ENCODE measurements at places on chromosomes 7 and 10. TPM values are rescaled to one million over a fixed set of nuclear protein-coding genes. Genes with fewer than 3 reads are reported as not detected.

PDGFA gene
- total RNA-seq, result 10.7 TPM

OPALIN gene
- total RNA-seq, result not detected

PLPP4 gene
- 0.26 TPM for total RNA-seq

GRCh38 chr7:3494947-3495346 lies 193.9 kb downstream of the SDK1 start:
- no peaks in the 10 kb centered on the region for H3K36me3 ChIP-seq
- H3K4me1 ChIP-seq, result no peaks in the 10 kb centered on the region
- no peak for DNase-seq
- no peaks in the 10 kb centered on the region for H3K27me3 ChIP-seq
- H3K27ac ChIP-seq, result no peak overlapping the region
- no peak overlapping the region for H3K4me3 ChIP-seq

- H3K27ac ChIP-seq, result no peak overlapping the region
- no peak overlapping the region for H3K4me3 ChIP-seq
- H3K36me3 ChIP-seq, result peaks cover 4% of the 10 kb centered on the region
- H3K27me3 ChIP-seq, result no peaks in the 10 kb centered on the region
Measured at GRCh38 chr10:72238392-72239175, 22.5 kb upstream of the ASCC1 start.

- peaks cover 10% of the 10 kb centered on the region for H3K4me1 ChIP-seq
- H3K36me3 ChIP-seq, result no peaks in the 10 kb centered on the region
- H3K27ac ChIP-seq, result no peak overlapping the region
- no peaks in the 10 kb centered on the region for H3K27me3 ChIP-seq
- DNase-seq, result no peak
Measured at GRCh38 chr7:149237502-149237901, 1.9 kb upstream of the ZNF212 start.

DNA sequence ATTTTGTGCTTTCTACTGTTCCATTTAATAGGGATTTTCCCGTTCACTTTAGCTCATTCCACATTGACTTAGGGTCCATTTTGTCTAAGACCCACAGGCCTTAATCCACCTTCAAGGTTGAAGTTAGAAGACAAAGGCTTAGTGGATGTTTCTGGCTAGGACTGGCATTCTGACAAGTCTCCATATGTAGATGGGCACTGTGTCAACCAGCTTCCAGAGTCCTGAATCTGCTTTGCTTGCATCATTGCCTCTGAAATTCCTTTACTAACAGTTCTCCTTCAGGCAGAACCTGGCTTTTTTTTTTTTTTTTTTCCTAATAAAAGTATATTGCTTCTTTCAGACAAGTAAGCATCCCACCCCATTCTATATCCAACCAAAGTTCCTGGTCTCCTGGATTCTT lies 69.6 kb upstream of the PDCD4 start:
- peaks cover 33% of the 10 kb centered on the region for H3K4me1 ChIP-seq
- no peaks in the 10 kb centered on the region for H3K27me3 ChIP-seq
- no peaks in the 10 kb centered on the region for H3K36me3 ChIP-seq
- H3K4me3 ChIP-seq, result no peak overlapping the region
- no peak for DNase-seq
- peak overlapping the region; percentile 91 for H3K27ac ChIP-seq

DNA sequence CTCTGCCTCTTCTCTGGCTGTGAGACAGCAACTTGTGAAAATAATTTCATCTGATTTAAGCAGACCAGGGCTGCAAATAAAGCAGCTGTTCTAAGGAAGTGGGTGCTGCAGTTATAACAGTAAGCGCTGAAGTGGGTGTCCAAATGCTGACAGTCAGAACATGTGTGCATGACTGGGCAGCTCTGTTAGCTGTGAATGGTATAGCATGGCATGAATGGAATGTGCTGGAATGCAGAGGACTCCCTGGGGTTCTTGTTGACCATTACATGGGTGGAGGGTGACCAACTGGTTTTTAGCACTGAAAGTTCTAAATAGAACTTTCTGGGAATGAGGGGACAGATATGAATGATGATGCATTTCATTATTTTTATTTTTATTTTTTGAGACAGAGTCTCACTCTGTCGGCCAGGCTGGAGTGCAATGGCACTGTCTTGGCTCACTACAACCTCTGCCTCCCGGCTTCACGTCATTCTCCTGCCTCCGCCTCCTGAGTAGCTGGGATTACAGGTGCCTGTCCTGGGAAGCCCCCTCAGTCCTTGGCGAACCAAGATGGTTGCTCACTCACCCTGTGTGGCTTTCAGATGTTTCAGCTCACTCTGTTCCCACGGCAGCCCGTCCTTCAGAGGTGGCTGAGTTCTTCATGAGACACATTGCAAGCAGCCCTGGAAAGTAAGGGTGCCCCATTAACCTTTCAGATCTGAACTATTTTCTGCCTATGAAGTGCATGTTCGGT lies 319.8 kb upstream of the PHYHIPL start:
- no peak overlapping the region for H3K27ac ChIP-seq
- no peak overlapping the region for H3K4me3 ChIP-seq
- no peaks in the 10 kb centered on the region for H3K36me3 ChIP-seq

- no peaks in the 10 kb centered on the region for H3K27me3 ChIP-seq
- no peak overlapping the region for H3K27ac ChIP-seq
- DNase-seq, result no peak
- H3K4me1 ChIP-seq, result no peaks in the 10 kb centered on the region
Measured at GRCh38 chr7:140027858-140028257, 34.9 kb downstream of the PARP12 start.

DNA sequence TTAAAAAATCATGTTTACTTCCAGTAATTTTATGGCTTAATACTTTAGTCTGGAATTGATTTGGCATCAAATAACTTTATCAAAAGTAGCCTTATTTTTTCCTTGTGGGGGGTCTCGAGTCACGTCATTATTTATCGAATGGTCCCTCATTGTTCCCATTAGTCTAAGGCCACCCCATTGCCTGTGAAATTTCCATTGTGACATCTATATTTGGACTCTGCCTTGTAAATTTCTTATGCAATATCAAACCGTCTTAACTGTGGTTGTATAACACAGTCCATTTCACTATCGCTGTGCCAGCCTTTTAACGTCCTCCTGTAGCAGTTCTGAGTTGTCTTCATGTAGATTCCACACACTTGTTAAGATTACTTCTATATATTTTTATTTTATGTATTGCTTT lies 103.9 kb upstream of the RET start:
- H3K27ac ChIP-seq, result no peak overlapping the region
- H3K4me3 ChIP-seq, result no peak overlapping the region
- no peaks in the 10 kb centered on the region for H3K36me3 ChIP-seq
- H3K4me1 ChIP-seq, result no peaks in the 10 kb centered on the region
- no peaks in the 10 kb centered on the region for H3K27me3 ChIP-seq
